ENCODE measurements at places on chromosomes 1 and 21.

- DNase-seq = no peak
Measured at GRCh38 chr1:102631691-102632090, 476.6 kb downstream of the COL11A1 start.

- DNase-seq = no peak
Measured at GRCh38 chr21:28336314-28336713, 656.4 kb downstream of the LTN1 start.

GRCh38 chr1:105419030-105419429 is 1637.4 kb upstream of the PRMT6 start:
- DNase-seq = no peak

DNA sequence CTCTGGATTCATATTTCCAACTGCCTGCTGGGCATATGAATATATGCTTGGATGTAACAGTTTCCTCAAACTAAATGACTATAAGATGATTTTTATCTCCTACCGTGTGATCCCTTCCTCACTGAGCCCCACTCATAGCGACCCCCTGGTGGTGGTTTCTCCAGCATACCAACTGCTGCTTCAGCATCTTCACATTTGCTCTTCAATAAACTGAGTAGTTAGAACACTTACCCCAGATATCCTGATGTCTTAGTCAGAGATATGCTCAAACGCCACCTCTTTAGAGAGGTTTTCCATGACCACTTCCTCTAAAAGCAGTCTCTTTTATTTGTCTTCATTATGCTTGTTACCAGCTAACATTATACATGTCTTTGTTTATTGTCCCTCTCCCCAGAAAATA is 10.2 kb upstream of the HNRNPR start:
- no peak for DNase-seq

DNA sequence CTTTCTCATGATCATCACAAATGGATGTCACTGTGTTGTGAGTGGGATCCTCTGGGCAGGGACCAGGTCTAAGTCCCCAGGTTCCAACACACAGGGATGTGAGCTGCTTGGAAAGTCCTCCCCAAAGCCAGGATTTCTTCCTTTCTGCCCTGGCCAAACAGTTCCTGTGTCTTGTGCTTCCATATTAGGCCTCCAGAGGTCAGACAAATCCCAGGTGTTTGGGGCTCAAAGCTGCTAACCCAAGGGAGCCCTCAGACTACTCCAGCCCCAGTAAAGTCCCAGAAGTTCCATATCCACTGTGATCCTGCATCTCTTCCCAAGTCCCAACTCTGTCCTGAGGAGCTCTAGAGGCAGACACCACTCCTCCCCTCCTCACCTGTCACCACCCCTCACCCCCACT is 27.7 kb upstream of the MAGOH start:
- no peak for DNase-seq

DNA sequence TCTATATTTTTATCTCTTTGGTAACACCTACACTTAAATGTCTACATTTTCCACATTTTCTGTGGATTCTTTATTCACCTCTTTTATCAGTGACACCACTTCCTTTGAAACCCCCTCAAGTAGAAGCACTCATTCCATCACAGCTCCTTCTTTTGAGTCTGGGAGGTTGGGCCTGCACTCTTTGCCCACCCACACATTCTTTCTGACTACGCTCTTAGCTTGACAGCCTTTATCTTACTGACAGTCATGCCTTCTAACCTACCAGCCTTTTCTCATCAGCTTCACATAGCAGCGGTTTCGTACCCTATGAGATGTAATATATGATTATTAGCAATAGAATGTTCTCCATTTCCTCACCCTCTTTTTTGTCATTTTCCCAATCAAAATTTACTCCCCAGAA is 151.9 kb downstream of the TNFSF18 start:
- DNase-seq = no peak

GRCh38 chr1:205436776-205437410 is 15.0 kb upstream of the LEMD1 start:
- no peak for DNase-seq

DNA sequence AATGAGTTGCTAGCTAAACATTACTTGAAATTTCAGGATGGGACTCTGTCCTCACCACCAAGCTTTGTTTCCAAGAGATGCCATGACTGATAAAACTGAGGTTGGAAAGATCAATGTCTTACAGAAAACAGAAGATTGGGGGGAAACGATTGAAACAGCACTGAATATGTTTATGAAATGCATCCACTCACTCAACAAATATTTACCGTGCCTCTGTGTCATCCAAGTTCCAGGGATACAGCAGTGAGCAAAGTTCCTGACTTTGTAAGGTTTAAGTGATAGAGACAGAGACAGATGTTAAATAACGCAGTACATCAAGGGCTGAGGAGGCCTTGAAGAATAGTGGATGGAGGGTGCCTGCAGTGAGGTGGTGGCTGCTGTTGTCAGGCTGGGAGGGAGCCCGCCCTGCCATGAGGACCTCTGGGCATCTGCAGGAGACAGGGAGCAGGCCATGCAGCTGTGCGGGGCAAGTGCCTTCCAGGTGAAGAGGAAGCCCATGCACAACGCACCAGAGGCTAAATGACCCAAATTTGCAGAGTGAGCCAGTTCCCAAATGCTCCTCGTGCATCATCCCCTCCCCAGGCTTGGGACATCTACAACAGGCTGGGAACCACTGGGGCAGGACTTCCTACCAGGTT is 108.0 kb downstream of the HLCS start:
- DNase-seq = no peak

- peak; percentile 8 for DNase-seq
Measured at GRCh38 chr1:232880354-232880753, 70.1 kb upstream of the NTPCR start.

GRCh38 chr1:85264150-85264549 is 4.7 kb upstream of the C1orf52 start:
- no peak for DNase-seq

- DNase-seq = no peak
Measured at GRCh38 chr1:172390683-172391551, 29.6 kb upstream of the C1orf105 start.

- DNase-seq = no peak
Measured at GRCh38 chr1:27011058-27011764, 1.4 kb downstream of the TENT5B start.

DNA sequence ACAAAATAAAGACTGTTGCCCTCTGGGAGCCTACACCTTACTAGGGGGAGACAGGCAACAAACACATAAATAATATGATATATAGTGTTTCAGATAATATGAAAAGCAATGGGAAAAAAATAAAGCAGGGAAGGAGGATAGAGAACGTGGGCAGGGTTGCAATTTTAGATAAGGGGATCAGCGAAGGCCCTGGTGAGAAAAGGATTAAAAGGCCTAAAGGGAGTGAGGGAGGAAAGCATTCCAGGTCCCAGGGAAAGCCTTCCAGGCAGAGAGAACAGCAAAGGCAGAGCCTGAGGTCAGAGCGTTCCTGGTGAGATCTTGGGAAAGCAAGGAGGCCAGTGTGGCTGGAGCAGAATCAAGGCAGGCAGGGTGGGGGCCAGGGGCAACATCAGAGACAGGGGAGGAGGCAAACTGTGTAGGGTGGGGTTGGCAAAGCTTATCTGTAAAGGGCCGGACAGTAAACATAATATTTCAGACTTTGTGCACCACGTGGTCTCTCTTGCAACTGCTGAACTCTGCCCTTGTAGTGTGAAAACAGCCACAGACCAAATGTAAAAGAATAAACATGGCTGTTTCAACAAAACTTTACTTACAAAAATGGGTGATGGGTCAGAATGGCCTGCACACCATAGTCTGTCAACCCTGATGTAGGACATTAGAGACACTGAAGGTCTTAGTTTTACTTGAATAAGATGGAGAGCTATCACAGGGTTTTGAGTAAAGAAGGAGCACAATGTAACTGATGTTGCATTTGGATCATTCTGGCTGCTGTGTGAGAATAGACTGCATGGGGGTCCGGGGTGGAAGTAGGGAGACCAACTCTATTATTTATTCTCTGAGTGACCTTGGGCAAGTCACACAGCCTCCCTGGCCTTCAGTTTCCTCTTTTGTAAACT is 13.3 kb upstream of the CPT2 start:
- no peak for DNase-seq

DNA sequence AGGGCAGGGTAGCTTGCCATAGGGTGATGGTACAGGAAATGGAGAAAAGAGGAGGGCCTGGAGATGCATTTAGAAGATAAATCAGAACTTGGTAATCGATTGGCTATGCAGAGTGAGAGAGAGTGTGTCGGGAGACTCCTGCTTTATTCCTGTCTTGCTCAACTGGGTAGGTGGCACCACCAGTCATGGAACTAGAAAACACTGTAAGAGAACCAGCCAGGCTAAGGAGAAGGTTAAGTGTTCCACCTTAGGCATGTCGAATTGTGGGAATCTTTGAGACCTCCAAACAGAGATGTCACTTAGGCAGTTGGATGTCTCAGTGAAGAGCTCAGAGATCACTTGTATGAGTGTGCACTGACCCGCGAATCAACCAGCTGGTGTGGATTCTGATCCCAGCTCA is 28.7 kb upstream of the RD3 start:
- DNase-seq = no peak

- no peak for DNase-seq
Measured at GRCh38 chr1:191575746-191576145, 582.5 kb upstream of the RGS18 start.

- DNase-seq = no peak
Measured at GRCh38 chr1:65425006-65425405, 4.5 kb downstream of the LEPR start.

DNA sequence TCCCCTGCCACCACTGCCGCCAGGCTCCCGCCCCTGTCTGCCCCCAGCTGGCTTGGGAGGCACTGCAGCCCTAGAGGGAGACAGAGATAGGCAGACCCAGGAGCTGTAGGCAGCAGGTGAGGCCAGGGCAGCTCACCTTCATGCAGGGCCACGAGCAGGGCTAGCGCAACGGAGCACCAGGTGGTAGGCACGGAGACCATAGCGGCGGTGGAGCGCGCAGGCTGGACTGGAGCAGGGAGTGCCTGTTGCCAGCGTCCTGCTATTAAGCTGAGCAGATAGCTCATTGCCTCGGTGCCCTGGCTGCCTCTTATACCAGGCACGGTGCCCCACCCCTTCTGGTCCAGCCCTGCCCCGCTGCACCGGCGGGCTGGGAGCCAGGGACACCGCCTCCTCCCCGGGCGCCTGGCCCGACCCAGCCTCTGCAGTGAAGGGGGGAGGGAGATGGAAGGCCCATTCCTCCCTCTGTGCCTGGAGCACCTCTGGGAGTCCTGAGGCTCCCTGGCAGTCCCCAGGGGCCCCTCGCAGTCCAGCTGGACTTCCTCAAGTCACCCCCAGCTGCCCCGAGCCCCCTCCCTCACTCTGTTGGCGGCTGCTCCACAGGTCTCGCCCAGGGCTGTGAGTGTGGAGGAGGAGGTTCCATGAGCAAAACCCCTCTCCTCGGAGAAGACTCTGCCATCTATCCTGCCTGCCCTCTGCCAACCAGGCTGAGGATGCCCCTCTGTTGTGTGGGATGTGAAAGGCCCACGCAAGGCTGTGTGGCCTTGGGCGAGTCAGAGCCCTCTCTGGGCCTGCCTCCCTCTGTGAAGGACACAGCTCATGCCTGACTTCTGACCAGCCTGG is at the start of gene EDN2:
TSS of gene EDN2 (minus strand) at position 282 of the 840 bp plus-strand sequence. CDS start at position 200, 82 bp downstream.
- DNase-seq = no peak

DNA sequence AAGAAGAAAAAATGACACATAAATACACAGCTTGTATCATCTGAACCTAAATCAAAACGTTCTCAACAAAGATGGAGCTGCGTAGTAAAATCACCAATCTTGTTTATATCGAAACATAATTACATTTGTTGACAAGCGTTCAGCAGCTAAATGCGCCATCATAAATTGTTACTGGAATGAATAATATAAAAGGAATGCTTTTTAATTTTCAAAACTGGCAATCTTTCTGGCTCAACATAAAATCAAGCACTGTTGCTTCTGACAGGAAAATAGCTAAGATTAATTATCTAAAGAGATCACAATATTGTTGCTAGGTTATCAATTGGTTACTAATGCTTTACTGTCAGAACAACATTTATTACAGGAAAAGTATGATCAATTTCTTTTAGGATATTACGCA is 181.5 kb downstream of the GPATCH2 start:
- DNase-seq = no peak

DNA sequence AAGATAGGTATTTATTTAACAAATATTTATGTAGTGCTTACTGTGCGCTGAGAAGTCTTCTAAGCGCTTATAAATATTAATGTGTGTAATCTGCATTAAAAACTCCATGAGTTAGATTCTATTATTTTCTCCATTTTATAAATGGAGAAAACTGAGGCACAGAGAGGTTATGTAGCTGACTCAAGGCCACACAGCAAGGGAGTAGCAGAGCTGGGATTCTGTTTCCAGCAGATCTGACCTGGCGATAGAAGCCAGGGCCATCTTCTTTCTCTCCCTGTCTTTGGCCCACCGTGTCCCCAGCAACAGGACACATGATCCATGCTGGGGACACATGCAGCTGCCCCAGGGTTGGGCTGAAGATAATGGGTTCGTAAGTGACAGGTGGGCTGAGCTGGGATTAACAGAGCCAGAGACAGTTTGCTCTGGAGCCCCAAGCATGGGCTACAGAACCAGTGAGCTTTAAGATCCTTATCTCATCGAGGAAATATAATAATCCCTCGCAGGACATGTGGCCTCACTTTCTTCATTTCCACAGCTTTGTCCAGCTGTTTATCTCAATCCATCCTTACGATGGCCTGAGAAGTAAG is 30.3 kb downstream of the IGSF21 start:
- no peak for DNase-seq

DNA sequence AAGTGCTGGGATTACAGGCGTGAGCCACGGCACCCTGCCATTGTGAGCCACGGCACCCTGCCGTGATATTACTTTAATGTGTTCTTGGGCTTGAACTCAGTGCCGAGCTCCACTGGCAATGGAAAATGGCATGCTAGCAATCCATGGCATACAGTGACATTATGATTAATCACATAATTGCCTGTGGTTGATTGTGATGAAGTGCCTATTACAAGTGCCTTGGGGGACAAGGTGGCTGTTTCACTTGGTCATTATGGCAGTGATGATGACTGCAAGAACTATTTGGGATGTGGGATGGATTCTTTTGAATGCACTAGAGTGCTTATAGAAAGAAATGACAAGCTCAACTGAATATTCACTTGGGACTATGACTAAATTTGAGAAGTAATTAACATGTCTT is 22.3 kb upstream of the HPCAL4 start:
- DNase-seq = no peak

DNA sequence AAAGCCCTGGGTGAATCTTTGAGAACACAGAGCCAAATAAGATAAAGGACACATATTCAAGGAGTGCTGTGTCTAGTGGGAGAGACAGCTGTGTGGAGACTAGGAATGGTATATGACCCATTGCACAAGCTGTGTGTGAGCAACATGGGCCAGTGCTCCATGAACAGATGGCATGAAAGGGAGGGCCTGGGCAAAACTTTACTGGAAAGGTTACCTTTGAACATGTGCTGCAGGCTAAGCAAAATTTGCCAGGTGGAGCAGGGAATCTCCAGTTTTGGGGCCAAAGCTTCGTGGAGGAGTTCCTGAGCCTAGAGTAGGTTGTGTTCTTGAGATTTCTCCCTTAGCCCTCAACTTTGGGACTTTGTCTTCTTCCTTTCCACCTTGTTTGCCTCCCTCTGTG is 446.1 kb upstream of the PROX1 start:
- no peak for DNase-seq

DNA sequence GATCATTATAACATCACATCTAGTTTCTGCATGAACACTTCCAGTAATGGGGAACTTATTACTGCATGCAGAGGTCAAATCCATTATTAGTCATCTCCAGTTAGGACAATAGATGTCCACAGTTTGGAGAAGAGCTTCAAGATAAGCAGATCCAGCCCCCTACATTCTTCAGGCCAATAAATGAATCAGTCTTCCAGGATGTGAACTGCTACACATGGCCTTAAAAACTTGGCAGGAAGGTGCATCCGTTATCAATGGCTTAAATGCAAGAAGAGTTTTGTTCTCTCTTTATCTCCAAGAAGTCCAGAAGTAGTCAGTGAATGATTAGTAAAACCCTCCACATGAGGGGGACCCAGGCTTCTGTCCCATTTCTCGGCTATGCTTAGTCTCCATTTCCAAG is 70.8 kb downstream of the DMRTA2 start:
- no peak for DNase-seq
